ENCODE measurements at places on chromosomes 6 and 20. TPM values are rescaled to one million over a fixed set of nuclear protein-coding genes. Genes with fewer than 3 reads are reported as not detected.

DNA sequence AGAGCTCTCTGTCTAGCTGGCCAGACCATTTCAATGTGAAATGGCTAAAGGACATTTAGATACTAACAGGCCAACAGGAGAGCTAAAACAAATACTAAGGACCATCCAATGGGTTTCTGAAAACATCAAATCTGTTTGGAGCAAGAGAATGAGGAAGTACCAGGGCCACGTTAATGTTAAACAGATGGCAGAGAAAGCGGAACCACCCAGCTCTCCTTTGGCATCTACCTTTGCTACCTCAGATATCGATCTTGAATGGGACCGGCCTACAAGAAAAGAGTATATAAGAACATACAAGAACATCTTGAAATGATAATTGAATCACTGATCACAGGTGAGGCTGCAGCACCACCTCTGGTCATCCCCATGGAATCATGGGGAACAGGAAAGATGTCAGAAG lies 31.8 kb downstream of the KCNK5 start:
- no peak for DNase-seq

GRCh38 chr20:23061734-23062561 lies 12.5 kb upstream of the THBD start:
- DNase-seq = no peak

GRCh38 chr6:13304580-13305260 lies 23.6 kb downstream of the TBC1D7 start:
- peak; percentile 42 for DNase-seq

DNA sequence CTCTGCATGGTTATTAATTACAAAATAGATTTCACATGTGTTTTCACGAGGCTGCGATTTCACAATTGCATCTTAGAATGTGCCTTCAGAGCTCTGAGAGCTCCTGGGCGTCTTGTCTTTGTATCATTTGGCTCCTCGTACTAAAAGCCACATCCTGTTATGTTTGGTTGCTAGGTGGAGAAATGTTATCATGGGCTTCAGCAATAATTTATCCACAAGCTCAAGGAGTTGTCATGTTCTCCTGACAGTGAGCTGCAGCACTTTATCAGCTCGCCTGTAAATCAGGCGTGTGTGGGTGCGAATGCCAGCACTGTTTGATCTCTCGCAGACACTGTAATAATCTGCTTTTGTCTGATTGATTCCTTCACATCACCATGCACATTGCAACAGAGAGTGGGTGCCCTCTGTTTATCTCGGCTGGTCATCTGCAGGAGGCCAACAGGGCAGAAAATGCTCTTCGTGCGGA lies 218.6 kb upstream of the ZFP64 start:
- no peak for DNase-seq

- DNase-seq = no peak
Measured at GRCh38 chr6:52087498-52087999, at the start of gene PKHD1. Gene PKHD1, minus strand, starts transcription at chr6:52087613. Its CDS starts 2,680 bp downstream, at chr6:52084933.

- no peak for DNase-seq
Measured at GRCh38 chr20:18971574-18971973, 158.0 kb downstream of the SCP2D1 start.

DNA sequence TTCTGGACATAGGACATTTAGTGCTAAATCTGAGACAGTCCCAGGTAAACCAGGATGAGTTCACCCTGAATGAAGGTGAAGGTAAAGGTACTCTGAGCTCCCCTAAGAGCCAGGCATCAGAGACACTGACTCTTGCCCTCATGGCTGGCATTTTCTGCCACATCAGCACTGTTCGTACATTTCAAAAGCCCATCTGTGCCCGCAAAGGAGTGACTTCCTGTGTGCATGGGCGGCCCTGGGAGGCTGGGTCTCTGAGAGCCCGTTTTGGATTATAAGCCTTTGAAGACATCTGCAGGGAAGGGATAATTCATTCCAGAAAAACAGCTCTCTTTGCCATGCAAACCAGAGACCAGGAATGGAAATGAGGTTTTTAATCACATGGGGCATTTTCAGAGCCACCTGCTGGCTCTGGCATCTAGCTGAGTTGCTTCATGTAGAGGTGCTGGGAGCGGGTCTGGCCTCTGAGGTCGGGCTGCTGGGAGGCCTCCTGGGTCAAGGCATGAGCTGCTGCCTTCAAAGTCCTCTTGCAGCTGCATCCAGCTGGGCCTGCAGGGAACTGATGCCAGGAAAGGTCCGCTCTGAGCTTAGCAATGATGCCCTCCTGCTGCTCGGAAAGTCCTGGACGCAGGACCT lies 348.3 kb downstream of the DHX35 start:
- DNase-seq = no peak

DNA sequence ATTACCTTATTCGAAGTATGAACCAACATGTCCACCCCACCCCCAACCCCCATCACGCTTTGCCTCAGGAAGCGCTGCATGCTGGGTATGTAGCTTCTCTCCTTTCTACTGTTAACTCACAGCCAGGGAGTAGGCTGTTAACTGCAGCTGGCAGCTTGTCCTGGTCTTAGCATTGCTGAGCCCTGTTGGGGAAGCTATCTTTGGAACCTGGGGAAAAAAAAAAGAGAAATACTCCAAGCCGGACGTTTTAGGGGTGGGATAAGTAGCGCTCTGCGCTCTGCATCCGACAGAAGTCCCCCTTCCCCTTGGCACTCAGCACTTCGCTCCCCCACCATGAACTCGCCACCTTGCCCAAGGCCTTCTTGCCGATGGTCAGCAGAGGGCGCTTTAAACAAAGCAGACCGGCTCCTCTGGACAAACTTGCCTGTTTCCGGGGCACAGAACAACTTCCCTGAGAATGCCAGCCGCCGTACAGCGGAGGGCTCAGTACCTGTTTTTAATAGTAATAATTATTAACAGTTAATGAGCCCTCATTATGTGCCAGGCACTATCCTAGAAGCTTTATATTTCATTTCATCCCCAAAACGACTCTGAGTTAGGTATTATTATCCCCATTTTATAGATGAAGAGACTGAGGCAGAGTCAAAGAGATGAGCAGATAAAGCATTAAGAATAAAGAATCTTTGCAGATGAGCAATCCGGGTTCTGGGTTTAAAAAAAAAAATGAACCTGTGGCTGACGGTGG lies 35.2 kb upstream of the MDFI start:
- DNase-seq = no peak

- DNase-seq = no peak
Measured at GRCh38 chr20:11891776-11892545, 25.7 kb upstream of the BTBD3 start.

- DNase-seq = no peak
Measured at GRCh38 chr6:20811109-20811761, 277.0 kb downstream of the CDKAL1 start.

DNA sequence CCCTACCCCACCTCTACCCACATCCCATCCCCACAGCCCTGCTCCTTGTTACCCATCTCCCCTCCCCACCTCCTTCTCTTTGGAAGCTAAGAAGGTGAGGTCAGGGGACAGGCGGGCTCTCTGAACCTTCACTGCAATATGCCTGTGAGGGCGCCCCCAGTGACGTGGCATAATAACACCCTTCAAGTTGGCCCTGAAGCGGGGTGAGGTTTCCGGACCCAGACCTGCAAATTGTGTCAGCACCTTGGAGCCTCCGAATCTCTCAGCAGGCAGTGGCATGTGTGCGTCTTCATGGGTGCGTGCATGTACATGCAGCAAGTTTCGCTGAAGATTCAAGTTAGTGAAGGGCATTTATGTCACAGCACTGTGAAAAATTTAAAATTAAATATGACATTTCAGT lies 114.6 kb downstream of the SOBP start:
- DNase-seq = no peak

- no peak for DNase-seq
Measured at GRCh38 chr6:31776485-31776988, 591 bp downstream of the VWA7 start.

DNA sequence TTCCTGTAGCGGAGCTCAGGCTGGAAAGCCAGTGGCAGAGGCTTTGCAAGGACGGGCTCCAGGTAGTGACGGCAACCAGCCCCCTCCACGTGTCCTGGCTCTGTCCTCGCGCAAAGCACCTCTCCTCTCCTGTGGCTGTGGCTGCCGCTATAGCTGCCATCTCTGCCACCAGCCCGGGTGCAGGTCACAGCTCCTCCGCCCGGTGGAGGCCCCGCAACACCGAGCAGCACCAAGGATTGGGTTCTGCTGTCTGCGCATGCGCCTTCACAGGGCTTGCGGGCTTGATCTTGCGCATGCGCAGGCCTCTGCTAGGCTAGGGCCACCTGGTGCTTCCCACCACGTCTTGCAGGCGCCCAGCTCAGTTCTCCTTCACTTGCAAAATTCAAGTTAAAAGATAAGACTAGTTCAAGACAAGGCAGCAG lies 625.4 kb downstream of the QKI start:
- no peak for DNase-seq

The CSTF1 gene
- 22.9 TPM for total RNA-seq

The TMC2 gene
- total RNA-seq = not detected

The SYCP2L gene
- 2.9 TPM for total RNA-seq

The FILIP1 gene
- total RNA-seq = 46.1 TPM

The ALDH5A1 gene
- total RNA-seq = 3.5 TPM

The CLPSL1 gene
- not detected for total RNA-seq

The HLA-DOA gene
- total RNA-seq = 3.8 TPM

All from esophagus muscularis mucosa (tissue), 4 donors.